ENCODE measurements at places on chromosomes 7 and 10.

DNA sequence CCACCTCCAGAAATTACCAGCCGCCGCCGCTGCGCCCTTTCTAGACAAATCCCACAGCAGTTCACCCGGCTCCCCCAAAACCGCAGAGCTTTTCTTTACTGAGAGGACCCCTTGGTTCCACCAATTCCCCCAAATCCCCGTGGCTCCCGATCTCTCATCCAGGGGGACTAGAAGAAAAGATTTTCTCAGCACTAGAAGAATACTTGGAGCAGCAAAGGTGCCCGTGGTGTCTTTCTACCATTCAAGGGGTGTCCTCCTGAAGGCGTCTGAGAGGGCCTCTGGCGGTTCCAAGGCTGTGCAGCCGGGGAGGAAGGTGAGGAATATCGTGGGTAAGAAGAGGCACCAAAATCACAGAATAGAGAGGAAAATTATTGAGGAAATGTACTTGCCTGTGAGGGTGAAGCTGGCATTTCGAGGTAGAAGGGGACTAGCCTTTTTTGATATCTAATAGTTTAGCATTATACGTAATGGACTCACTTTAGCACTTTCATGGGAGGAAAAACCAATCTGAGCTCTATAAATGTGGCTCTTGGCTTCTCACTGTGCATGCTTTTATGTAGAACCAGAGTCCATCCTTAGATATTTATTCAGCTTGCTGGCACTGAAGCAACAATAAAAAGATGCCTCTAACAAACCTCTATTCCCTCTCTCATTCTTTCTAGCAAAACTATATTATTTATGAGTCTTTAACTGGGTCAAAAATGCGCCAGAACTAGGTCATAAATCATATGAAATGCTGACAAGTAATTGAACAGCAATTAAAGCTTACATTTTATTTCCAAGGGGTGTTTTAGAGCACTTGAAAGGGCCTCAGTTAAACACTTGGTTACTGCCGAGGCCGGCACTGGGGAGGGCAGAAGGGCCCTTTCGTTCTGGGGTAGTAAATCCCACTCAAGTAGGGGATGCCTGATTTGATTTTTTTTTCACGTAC lies 13.8 kb upstream of the HOXA2 start:
- no peak for DNase-seq
- peak overlapping the region; percentile 91 for H3K27ac ChIP-seq
- no peaks in the 10 kb centered on the region for H3K36me3 ChIP-seq
- H3K4me1 ChIP-seq: peaks cover 80% of the 10 kb centered on the region
- H3K27me3 ChIP-seq: no peaks in the 10 kb centered on the region

DNA sequence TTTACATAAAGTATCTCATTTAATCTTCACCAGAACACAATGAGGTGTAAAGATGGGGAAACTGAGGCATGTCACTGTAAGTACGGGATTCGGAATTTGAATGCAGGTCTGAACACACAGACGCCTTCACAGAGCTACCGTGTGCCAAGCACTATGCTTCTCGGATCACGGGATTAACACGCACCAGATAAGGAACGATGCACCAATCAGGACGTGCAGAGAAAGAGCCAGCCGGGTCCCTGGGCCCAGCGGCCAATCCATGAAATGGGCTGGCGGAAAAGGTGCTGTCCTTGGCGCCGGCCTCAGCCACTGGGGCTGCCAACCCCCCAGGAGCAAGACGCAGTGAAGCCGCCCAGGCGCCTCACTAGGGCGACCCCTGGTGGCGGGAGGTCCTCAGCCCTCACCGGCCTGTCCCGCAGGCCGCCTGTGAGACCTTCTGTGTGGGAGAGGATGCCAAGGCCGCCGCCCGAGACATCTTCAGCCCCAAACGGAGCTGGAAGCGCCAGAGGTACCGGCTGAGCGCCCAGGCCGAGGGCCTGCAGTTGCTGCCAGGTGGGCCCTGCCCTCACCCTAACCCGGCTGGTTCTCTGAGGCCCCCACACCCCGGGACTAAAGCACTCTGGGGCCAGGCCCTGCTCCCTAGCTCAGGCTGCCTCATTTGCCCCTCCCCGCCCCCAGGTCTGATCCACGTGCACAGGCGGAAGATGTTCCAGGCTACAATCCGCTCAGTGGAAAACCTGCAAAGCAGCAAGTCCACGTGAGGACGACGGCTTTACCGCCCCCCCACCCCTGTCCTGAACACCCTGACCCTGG lies 15.6 kb downstream of the ATG9B start:
- H3K4me3 ChIP-seq: peak overlapping the region; percentile 1
- H3K36me3 ChIP-seq: no peaks in the 10 kb centered on the region
- H3K4me1 ChIP-seq: peaks cover 12% of the 10 kb centered on the region
- no peak overlapping the region for H3K27ac ChIP-seq

GRCh38 chr7:112010994-112011393 lies 195.2 kb downstream of the DOCK4 start:
- peaks cover 3% of the 10 kb centered on the region for H3K4me1 ChIP-seq
- no peak for DNase-seq
- H3K36me3 ChIP-seq: no peaks in the 10 kb centered on the region
- H3K4me3 ChIP-seq: no peak overlapping the region

DNA sequence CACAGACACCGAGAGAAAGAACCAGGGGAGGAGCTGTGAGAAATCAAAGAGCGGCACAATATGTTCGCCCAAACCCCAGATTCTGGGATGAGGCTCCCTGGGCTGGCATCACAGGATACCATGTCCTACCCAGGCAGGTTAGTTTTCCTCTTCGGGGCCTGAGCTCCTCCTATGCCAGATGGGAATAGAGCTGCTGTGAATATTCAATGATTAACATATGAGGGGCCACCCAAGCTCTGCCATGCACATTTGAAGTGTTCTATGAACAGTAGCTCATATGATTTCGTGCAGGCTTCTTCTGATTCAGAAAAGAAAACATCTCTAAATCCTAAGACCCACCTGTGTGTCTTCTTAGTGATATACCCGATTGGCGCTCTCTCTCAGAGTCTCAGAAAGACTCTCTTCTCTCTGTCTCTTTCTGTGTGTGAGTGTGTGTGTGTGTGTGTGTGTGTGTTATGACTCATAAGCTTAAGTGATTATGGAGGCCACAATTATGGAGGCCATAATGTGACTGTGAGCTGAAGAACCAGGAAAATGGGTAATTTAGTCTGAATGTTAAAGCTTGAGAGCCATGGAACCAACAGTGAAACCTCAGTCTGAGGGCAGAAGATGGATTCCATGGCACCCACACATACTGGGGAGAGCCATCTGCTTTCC lies 220.5 kb downstream of the KLF6 start:
- H3K4me3 ChIP-seq: no peak overlapping the region
- H3K27ac ChIP-seq: no peak overlapping the region
- no peaks in the 10 kb centered on the region for H3K4me1 ChIP-seq

- no peaks in the 10 kb centered on the region for H3K4me1 ChIP-seq
- no peaks in the 10 kb centered on the region for H3K27me3 ChIP-seq
- no peak overlapping the region for H3K27ac ChIP-seq
- H3K4me3 ChIP-seq: no peak overlapping the region
- no peaks in the 10 kb centered on the region for H3K36me3 ChIP-seq
Observed at GRCh38 chr7:22911889-22912288, 89.2 kb upstream of the TOMM7 start.

DNA sequence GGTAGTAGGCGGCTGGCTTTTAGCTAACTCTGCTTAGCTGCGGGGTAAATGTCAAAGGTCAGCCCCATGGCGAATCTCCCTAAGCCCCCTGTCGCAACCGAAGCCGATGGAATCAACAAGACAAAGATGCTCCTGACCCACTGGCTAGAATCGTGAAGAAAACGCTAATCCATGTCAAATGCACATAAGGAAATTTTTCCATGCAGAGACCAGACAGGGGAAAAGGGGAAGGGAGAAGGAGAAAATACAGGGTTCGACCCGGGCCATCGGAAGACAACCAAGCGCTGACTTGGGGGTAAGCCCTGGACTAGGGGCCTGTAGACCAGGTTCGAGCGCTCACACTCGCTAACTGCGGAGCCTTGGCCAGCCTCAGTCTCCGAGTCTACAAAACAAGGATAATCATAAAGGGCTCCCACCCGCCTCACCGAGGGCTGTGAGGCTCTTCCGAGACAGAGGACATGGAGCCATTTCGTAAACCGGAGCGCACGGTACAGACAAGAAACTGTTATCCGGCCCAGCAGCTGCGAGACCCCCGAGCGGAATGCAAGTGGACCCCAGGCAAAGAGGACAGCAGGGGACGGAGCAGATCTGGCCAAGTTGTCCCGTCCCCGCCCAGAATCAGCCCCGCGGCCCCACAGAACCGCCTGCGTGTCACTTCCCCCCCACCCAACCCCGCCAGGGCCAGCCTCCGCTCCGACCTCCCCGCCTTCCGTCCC lies 507 bp downstream of the SAR1A start:
- peak overlapping the region; percentile 84 for H3K4me3 ChIP-seq
- DNase-seq: no peak
- H3K36me3 ChIP-seq: no peaks in the 10 kb centered on the region
- H3K27ac ChIP-seq: peak overlapping the region; percentile 96
- H3K4me1 ChIP-seq: peaks cover 31% of the 10 kb centered on the region
- H3K27me3 ChIP-seq: no peaks in the 10 kb centered on the region

- no peaks in the 10 kb centered on the region for H3K36me3 ChIP-seq
- no peaks in the 10 kb centered on the region for H3K4me1 ChIP-seq
- no peak overlapping the region for H3K27ac ChIP-seq
Observed at GRCh38 chr7:8236780-8237407, 25.1 kb downstream of the ICA1 start.

GRCh38 chr10:4022473-4022872 lies 237.5 kb upstream of the KLF6 start:
- DNase-seq: no peak
- no peaks in the 10 kb centered on the region for H3K36me3 ChIP-seq
- no peak overlapping the region for H3K4me3 ChIP-seq
- no peaks in the 10 kb centered on the region for H3K4me1 ChIP-seq

DNA sequence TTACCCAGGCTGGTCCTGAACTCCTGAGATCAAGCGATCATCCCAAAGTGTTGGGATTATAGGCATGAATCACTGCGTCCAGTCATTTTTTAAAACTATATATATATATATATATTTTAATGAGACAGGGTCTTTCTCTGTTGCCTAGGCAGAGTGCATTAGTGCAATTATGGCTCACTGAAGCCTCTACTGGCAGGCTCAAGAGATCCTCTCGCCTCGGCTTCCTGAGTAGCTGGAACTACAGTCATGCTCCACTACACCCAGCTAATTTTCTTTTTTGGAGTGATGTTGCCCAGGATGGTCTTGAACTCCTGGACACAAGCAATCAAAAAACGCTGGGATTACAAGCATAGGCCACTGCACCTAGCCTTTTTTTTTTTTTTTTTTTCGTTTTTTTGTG lies 55.3 kb upstream of the KAT6B start:
- no peak for DNase-seq
- H3K27ac ChIP-seq: no peak overlapping the region
- no peaks in the 10 kb centered on the region for H3K36me3 ChIP-seq
- H3K4me3 ChIP-seq: no peak overlapping the region
- H3K4me1 ChIP-seq: no peaks in the 10 kb centered on the region
- H3K27me3 ChIP-seq: no peaks in the 10 kb centered on the region

DNA sequence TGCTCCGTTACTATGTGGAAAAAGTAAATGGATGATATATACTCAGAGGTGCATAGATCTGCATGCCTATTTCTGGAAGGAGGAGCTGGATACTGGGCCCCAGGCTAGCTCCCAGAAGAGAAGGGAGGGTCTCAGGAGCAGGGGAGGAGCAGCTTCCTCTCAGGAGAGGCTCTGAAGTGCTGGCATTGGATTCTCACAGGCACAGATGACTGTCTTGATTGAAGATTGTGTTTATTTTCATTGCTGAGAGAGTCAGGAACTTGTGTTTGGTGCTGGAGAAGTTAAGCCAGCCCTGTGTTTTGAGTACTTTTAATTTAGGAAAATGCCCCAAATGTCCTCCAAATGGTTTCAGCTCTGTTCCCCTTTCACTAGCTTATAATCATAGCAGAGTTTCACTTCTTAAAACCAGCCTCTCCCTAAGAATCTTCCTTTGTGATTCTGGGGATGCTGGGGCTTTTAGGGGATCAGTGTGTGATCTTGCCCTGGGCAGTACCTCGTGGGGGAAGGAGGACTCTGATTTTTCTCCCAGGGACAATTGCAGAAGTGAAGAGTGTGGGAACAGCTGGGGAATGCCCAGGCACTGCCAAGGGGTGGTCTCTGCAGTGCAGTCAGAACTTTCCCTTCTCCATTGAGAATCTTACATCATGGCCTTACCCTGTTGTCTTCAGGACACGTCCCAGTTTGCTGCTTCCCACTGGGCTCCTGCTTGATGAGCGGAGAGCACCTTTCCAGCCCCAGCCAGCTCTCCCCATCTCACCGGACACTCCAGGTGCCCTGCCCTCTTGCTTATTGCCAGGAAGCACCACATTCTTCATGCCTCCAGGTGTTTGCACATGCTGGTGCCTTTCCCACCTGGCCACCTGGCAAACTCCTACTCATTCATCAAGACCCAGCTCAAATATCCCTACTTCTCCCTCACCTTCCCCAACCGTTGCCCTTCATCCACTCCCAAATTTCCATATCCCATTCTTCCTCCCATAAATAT lies 102.8 kb downstream of the ARHGAP22 start:
- no peak overlapping the region for H3K4me3 ChIP-seq
- DNase-seq: no peak
- H3K27ac ChIP-seq: no peak overlapping the region
- no peaks in the 10 kb centered on the region for H3K4me1 ChIP-seq
- H3K36me3 ChIP-seq: no peaks in the 10 kb centered on the region
- H3K27me3 ChIP-seq: no peaks in the 10 kb centered on the region

DNA sequence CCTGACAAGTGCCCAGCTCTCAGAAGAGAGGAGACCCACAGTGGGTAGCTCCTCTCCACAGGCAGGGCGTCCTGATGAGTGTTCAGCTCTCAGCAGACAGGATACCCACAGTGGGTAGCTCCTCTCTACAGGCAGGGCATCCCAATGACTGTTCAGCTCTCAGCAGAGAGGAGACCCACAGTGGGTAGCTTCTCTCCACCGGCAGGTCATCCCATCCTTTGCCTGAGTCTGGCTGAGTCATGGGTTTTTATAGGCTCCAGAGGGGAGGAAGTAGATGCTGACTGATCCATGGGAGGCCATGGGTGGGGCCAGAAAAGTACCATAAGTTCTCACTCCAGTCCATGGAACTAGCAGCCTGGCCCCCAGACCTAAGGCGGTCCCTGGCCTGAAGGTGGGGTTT lies 18.5 kb downstream of the CFAP70 start:
- H3K27me3 ChIP-seq: no peaks in the 10 kb centered on the region
- H3K4me1 ChIP-seq: no peaks in the 10 kb centered on the region
- no peak overlapping the region for H3K4me3 ChIP-seq

GRCh38 chr10:50605269-50605950 lies 18.3 kb downstream of the SGMS1 start:
- peak; percentile 45 for DNase-seq
- peaks cover 57% of the 10 kb centered on the region for H3K4me1 ChIP-seq
- no peaks in the 10 kb centered on the region for H3K27me3 ChIP-seq

- H3K36me3 ChIP-seq: no peaks in the 10 kb centered on the region
- H3K4me3 ChIP-seq: no peak overlapping the region
- H3K27ac ChIP-seq: no peak overlapping the region
- H3K27me3 ChIP-seq: no peaks in the 10 kb centered on the region
- no peaks in the 10 kb centered on the region for H3K4me1 ChIP-seq
- DNase-seq: no peak
Observed at GRCh38 chr10:4473977-4474376, 352.0 kb upstream of the AKR1E2 start.

- no peak for DNase-seq
- H3K36me3 ChIP-seq: no peaks in the 10 kb centered on the region
- no peak overlapping the region for H3K4me3 ChIP-seq
- peak overlapping the region; percentile 82 for H3K27ac ChIP-seq
Observed at GRCh38 chr10:72315054-72315453, 39.7 kb downstream of the DNAJB12 start.
